ENCODE measurements at places on chromosomes 2 and 18. TPM values are rescaled to one million over a fixed set of nuclear protein-coding genes. Genes with fewer than 3 reads are reported as not detected.

GRCh38 chr2:131367352-131367751, 3.4 kb upstream of the RAB6D start:
- H3K4me3 ChIP-seq: no peak overlapping the region
- no peaks in the 10 kb centered on the region for H3K36me3 ChIP-seq
- H3K27ac ChIP-seq: no peak overlapping the region
- peak; percentile 61 for DNase-seq
- H3K27me3 ChIP-seq: no peaks in the 10 kb centered on the region

GRCh38 chr2:121075006-121075551, 209.9 kb downstream of the TFCP2L1 start:
- H3K4me1 ChIP-seq: peaks cover 15% of the 10 kb centered on the region
- no peaks in the 10 kb centered on the region for H3K36me3 ChIP-seq
- H3K27me3 ChIP-seq: peaks cover 52% of the 10 kb centered on the region

- H3K27me3 ChIP-seq: no peaks in the 10 kb centered on the region
- peak overlapping the region; percentile 64 for H3K27ac ChIP-seq
- H3K4me3 ChIP-seq: no peak overlapping the region
- H3K36me3 ChIP-seq: no peaks in the 10 kb centered on the region
- peaks cover 20% of the 10 kb centered on the region for H3K4me1 ChIP-seq
- DNase-seq: no peak
Observed at GRCh38 chr2:6992794-6993228, 75.6 kb downstream of the RNF144A start.

GRCh38 chr2:79189465-79189864, 29.9 kb upstream of the REG3A start:
- no peak overlapping the region for H3K4me3 ChIP-seq
- H3K27ac ChIP-seq: no peak overlapping the region
- H3K4me1 ChIP-seq: no peaks in the 10 kb centered on the region
- no peaks in the 10 kb centered on the region for H3K27me3 ChIP-seq

GRCh38 chr2:26584191-26584590, 57.0 kb downstream of the CIB4 start:
- H3K4me3 ChIP-seq: no peak overlapping the region
- no peaks in the 10 kb centered on the region for H3K36me3 ChIP-seq

DNA sequence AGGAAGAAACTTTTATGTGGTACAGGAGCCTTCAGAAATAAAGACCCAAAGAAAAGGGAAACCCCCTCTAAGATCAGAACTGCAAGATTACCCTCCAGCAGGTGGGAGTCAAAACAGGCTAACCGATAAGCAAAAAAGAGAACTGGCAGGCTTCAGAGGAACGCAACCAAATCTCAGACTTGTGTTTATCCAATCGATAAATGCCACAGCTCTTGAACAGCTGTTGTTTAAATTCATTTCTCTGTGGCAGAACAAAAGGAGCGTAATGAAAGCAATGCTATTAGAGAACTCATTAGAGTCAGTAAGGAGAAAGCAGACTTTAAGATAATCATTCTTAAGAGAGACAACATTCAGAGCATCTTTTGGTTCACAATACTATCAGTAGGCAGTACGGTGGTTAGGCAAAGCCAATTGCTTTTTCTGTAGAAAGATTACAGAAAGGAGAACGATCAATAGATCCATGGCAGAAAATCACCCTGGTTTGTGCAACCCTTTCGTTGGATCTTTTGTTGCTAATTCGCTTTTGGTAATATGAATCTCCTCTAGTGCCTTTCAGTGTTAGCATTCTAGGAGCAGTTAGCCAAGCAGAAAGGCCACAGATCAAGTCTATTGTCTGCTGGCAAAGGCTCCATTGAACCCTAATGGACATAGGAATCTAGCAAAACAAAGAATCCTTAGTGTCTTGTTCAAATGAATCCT, 476.4 kb upstream of the CHST9 start:
- H3K4me1 ChIP-seq: no peaks in the 10 kb centered on the region
- H3K4me3 ChIP-seq: no peak overlapping the region
- H3K27me3 ChIP-seq: no peaks in the 10 kb centered on the region
- no peak for DNase-seq

- H3K4me1 ChIP-seq: no peaks in the 10 kb centered on the region
- H3K4me3 ChIP-seq: no peak overlapping the region
- no peaks in the 10 kb centered on the region for H3K36me3 ChIP-seq
- DNase-seq: no peak
- H3K27ac ChIP-seq: no peak overlapping the region
Observed at GRCh38 chr2:52343706-52344266, 1311.9 kb upstream of the NRXN1 start.

- no peak for DNase-seq
- peaks cover 3% of the 10 kb centered on the region for H3K4me1 ChIP-seq
- no peak overlapping the region for H3K4me3 ChIP-seq
- H3K36me3 ChIP-seq: no peaks in the 10 kb centered on the region
Observed at GRCh38 chr2:129711816-129712675, 267.4 kb upstream of the RAB6C start.

GRCh38 chr2:105761931-105762515, 17.3 kb downstream of the NCK2 start:
- no peaks in the 10 kb centered on the region for H3K27me3 ChIP-seq
- no peak overlapping the region for H3K4me3 ChIP-seq
- peak overlapping the region; percentile 62 for H3K27ac ChIP-seq
- DNase-seq: no peak

The CTAGE1 gene
- not detected for polyA plus RNA-seq

The PAX8 gene
- polyA plus RNA-seq: 0.08 TPM

The DNAH6 gene
- polyA plus RNA-seq: 0.02 TPM

The HOXD4 gene
- polyA plus RNA-seq: 5.1 TPM

The PCBP1 gene
- 294 TPM for polyA plus RNA-seq
